Right ventricle myocardium superior (tissue), 1 donor: ENCODE measurements at places on chromosomes 1 and 21.

DNA sequence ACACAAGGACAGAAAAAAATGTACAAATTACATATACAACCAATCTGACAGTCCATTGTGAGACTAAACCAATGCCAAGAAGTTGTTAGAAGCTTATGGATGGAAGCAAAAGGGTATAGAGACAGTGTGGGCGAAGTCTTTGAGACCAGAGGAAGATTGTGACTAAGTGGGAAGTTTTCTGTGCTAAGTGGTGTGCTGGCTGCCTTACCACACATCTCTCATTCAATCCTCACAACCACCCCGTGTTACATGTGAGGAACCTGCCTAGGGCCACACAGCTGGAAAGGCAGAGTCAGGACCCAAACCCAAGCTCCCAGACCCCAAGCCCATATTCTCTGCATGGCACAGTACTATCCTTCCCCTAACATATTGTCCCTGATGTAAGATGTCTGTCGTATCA is 53.5 kb upstream of the DUSP10 start:
- DNase-seq: no peak

DNA sequence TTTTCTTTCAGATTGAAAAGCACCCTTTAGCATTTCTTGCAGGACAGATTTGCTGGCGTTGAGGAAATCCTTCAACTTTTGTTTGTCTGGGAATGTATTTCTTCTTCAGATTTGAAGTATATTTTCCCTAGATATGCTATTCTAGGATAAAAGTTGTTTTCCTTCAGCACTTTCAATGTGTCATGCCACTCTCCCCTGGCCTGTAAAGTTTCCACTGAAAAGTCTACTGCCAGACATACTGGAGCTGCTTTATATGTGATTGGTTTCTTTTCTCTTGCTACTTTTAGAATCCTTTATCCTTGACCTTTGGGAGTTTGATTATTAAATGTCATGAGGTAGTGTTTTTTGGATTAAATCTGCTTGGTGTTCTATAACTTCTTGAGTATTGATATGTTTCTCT is 44.2 kb upstream of the CD55 start:
- DNase-seq: no peak

- no peak for DNase-seq
Observed at GRCh38 chr1:61647142-61647541, 77.8 kb downstream of the TM2D1 start.

DNA sequence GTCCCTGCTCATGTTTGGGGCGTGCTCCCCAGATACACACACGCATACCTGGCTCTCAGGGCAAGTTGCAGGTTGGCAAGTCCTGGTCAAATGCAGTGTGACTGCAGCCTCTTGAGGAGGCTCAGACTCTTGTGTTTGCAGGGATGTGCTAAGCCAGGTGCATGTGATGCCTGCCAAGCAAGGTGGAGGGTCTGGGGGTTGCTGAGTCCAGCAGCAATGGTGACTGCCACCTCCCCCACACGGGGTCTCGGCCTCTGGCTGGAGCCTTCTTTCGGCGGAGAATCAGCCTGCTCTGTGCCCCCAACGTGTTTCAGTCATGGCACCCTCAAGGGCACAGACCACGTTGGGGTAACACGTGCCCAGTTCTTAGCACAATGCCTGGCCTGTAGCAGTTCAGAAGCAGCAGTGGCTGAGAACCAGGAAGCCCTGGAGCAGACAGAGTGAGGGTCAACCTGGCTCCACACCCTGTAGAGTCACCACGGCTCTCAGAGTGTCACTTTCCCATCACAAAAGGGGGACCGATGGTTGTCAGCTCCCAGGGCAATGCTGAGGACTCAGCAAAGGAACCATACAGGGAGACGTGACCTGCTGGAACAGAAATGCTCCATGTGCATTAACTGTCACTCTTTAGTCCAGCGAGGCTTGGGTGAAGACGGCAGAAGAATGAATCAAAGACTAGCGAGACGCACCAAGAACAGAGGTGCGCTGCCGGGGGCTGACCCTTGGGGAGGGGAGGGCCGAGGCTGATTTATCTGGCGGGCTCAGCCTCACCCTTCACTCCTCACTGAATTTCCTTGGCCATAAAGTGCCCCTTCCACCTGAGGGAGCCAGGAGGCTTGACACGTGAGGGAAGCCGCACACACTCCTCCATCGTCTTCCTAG is 109.0 kb downstream of the PGBD5 start:
- no peak for DNase-seq

GRCh38 chr1:173868266-173869020 is at the start of gene ZBTB37:
TSS of gene ZBTB37 (plus strand) at chr1:173868380. CDS start at chr1:173870226, 1,846 bp downstream.
- DNase-seq: peak; percentile 93

- DNase-seq: no peak
Observed at GRCh38 chr1:82901561-82901960, 1097.4 kb downstream of the TTLL7 start.

GRCh38 chr1:153607381-153607780 is 5.6 kb downstream of the S100A16 start:
- no peak for DNase-seq

GRCh38 chr1:3019007-3019515 is 2.2 kb upstream of the ACTRT2 start:
- peak; percentile 27 for DNase-seq
